ENCODE measurements at places on chromosomes 5 and 9. TPM values are rescaled to one million over a fixed set of nuclear protein-coding genes. Genes with fewer than 3 reads are reported as not detected.

SLC34A3 gene
- total RNA-seq, result not detected

CYSTM1 gene
- total RNA-seq, result 10.1 TPM

STKLD1 gene
- 0.61 TPM for total RNA-seq

CD14 gene
- 1.2 TPM for total RNA-seq

TRPM6 gene
- total RNA-seq, result under 0.01 TPM

CENPH gene
- total RNA-seq, result 11.6 TPM

DAP gene
- total RNA-seq, result 36.4 TPM

SMU1 gene
- total RNA-seq, result 40.9 TPM

PLCXD3 gene
- under 0.01 TPM for total RNA-seq

CTNND2 gene
- total RNA-seq, result not detected

SNCAIP gene
- 19.8 TPM for total RNA-seq

NR2F1 gene
- total RNA-seq, result 24.6 TPM

AFAP1L1 gene
- total RNA-seq, result 54.0 TPM

ANXA2R gene
- total RNA-seq, result 3.6 TPM

BRD9 gene
- 52.3 TPM for total RNA-seq

CBY3 gene
- total RNA-seq, result not detected

SLF1 gene
- 8.5 TPM for total RNA-seq

ACTBL2 gene
- total RNA-seq, result under 0.01 TPM

PTGES gene
- total RNA-seq, result 0.32 TPM

PCDHA9 gene
- total RNA-seq, result under 0.01 TPM

TNC gene
- total RNA-seq, result 4.6 TPM

INSL4 gene
- not detected for total RNA-seq

CRB2 gene
- not detected for total RNA-seq

C9orf50 gene
- total RNA-seq, result not detected

ORM2 gene
- total RNA-seq, result not detected
